SK-N-MC (cell line): ENCODE measurements at places on chromosomes 12 and 14.

DNA sequence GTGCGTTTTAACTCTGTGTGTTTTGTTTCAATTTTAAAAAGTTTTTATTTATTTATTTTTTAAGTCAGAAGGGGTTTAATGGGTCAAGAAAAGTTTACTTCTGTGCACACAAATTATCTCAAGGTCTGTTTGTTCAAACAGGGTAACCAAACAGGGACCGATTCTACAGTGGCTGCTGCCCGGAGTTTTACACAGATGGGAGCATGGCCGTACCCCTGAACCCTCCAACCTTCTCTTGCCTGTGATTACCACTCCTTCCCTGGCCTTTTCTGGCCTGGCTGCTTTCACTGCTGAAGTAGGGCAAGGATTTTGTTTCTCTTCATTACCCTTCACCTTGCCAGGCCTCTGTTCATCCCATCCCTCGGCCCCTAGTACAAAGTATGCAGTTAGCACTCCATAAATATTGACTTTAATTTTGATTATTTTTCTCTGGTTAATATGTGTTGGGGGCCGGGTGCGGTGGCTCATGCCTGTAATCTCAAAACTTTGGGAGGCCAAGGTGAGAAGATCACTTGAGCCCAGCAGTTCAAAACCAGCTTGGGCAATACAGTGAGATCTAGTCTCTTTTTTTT is 15.8 kb upstream of the FBXL14 start:
- DNase-seq, result no peak

GRCh38 chr14:24924544-24924943 is 125.4 kb downstream of the STXBP6 start:
- DNase-seq, result no peak

GRCh38 chr12:48037267-48037915 is 33.1 kb upstream of the COL2A1 start:
- no peak for DNase-seq

DNA sequence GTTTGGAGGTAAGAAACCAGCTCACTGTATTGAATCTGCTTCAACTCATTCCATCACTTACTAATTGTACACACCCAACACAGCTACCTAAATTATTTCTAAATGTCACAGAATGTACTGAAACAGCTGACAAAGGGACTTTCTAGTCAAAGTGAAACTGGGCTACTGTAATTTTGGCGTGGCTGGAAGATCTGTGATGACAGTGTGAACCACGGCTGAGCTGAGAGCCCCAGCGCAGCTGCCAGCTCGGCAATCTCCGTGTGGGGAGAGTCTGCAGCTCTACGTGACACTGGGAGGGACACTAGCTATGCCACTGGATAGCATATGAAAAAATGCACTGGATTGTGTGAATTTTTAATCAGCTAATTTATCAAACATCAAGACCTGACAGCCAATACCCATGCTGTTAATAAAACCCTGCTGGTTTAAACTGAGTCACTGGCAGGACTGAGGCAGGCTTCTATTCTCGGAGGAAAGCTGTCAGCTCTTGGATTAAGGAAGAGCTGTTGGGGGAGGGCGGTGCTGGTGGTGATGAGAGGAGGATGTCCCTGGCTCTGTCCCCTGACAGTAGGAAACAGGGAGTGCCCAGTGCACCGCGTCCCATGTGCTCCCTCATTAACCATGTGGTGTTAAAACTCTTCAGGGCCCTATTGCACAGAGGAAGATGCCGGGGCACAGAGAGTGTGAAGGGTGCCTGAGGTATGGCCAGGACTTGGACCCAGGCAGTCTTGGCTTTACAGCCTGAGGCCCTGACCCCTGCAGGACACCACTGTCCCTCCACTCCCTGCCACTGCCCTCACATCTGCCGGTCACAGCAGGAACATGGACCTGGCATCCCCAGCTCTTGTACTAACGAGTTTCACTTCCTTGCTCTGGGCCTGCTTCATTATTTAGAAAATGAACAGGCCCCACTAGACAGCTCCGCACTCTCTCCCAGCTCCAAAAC is 13.3 kb downstream of the SLC15A4 start:
- DNase-seq, result no peak

- DNase-seq, result peak; percentile 92
Observed at GRCh38 chr14:22848351-22849164, 12.2 kb downstream of the MMP14 start.

DNA sequence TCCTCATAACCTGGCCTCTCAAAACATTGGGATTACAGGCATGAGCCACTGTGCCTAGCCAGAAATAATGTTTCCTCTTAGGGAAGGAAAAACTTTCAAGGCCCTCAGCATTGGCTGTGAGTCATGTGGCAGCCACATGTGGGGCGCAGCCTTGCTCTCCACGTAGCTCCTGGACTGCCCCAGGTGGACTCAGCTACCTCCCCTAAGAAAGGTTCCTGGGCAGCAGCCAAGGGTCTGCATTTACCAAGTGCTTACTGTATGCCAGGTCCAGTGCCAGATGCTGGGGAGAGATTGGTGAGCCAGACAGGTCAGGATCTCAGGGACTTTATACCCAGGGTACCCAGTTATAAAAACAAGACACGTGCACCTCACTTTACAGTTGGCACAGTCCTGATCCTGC is 3.7 kb upstream of the TRPV4 start:
- DNase-seq, result no peak

GRCh38 chr14:71194251-71194650 is 287.0 kb downstream of the PCNX1 start:
- DNase-seq, result no peak

DNA sequence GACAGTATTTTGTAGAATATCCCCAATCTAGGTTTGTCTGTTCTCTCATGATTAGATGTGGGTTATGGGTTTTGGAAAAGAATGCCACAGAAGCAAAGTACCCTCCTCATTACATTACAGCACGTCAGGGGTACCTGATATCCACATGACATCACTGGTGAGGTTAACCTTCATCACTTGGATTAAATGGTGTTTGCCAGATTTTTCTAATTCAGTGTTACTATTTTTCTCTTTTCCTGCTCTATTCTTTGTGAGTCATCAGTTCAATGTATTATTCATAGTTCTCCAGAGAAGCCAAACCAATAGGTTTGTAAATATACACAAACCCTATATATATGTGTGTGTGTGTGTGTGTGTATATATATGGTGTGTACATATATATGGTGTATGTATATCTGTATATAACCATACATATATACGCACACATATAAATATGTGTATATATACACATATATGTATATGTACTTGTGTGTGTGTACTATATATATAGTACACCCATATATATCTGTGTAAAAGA is 131.4 kb downstream of the LMNTD1 start:
- DNase-seq, result no peak
